Hair follicle dermal papilla cell (primary cell): ENCODE measurements at places on chromosomes 11 and 22. TPM values are rescaled to one million over a fixed set of nuclear protein-coding genes. Genes with fewer than 3 reads are reported as not detected.

MUC6 gene
- not detected in 2 replicates for total RNA-seq

CD3D gene
- total RNA-seq, result not detected in 2 replicates

MAPK8IP1 gene
- total RNA-seq, result 5.5 and 9.2 TPM in 2 replicates

PRR33 gene
- not detected in 2 replicates for total RNA-seq

OR2AG2 gene
- 0.12 and 0.16 TPM in 2 replicates for total RNA-seq

SAA4 gene
- total RNA-seq, result not detected in 2 replicates

FERMT3 gene
- 1.1 and 1.9 TPM in 2 replicates for total RNA-seq

CDC42BPG gene
- total RNA-seq, result 0.12 and 0.32 TPM in 2 replicates

AQP11 gene
- 0.85 and 1.1 TPM in 2 replicates for total RNA-seq

RAB38 gene
- 1.7 and 2.4 TPM in 2 replicates for total RNA-seq

ANO9 gene
- total RNA-seq, result not detected in 2 replicates

CCDC34 gene
- total RNA-seq, result 1.8 TPM in 2 replicates

POU2AF3 gene
- total RNA-seq, result not detected in 2 replicates

MUC2 gene
- total RNA-seq, result not detected in 2 replicates

HSD17B12 gene
- 102 and 108 TPM in 2 replicates for total RNA-seq
